H4 (cell line): ENCODE measurements at places on chromosomes 13 and 19. TPM values are rescaled to one million over a fixed set of nuclear protein-coding genes. Genes with fewer than 3 reads are reported as not detected.

DNA sequence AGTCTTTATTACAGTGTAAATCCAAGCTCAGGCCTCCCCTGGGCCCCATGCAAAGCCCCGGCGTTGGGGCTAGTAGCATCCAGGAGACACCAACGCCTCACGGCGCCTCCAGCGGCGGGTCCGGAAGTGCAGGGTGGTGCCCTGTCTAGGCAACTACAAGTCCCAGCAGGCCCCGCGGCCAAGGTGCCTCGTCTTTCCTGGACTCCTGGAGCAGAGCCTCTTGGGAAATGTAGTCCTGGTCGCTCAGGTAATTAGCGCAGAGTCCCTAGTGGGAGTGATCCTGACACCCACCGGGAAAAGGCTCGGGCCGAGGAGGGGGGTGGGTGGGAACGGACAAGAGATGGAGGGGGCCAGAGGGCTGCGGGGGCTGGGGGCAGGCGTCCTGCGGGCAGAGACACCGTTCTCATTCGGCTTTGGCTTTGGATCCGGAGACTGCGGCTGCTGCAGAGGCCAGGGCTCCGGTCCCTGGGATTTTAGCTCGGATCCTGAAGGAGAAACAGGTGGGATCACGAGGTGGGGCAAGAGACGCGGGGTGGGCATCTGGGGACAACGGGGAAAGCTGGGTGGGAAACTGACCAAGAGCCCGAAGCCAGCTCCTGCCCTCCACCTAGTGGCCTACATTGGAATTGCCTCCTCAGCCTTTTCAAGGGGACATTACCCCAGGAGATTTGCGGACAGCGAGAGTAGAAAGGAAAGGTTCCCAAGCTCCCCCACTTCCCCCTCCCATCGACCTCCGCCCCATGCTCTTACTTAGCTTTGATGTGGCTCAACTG is 11.4 kb downstream of the RTN2 start:
- DNase-seq = peak; percentile 89

DNA sequence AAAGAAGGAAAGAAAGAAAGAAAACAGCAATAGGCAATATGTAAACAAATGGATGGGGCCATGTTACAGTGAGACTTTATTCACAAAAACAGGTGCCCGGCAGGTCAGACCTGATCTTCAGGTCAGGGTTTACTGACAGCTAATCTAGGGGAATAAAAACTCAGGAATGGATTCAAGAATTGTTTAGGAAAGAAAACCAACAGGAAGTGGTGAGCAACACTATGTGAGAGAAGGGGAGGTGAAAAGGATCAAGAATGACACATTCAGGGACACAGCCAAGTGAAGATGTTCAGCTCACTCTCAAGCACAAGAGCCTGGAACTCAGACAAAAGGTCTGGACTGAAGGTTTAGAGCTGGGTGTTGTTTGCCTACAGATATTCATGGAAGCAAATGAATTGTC is 244.5 kb downstream of the EFNB2 start:
- no peak for DNase-seq

Gene ELANE
- not detected in 2 replicates for total RNA-seq

DNA sequence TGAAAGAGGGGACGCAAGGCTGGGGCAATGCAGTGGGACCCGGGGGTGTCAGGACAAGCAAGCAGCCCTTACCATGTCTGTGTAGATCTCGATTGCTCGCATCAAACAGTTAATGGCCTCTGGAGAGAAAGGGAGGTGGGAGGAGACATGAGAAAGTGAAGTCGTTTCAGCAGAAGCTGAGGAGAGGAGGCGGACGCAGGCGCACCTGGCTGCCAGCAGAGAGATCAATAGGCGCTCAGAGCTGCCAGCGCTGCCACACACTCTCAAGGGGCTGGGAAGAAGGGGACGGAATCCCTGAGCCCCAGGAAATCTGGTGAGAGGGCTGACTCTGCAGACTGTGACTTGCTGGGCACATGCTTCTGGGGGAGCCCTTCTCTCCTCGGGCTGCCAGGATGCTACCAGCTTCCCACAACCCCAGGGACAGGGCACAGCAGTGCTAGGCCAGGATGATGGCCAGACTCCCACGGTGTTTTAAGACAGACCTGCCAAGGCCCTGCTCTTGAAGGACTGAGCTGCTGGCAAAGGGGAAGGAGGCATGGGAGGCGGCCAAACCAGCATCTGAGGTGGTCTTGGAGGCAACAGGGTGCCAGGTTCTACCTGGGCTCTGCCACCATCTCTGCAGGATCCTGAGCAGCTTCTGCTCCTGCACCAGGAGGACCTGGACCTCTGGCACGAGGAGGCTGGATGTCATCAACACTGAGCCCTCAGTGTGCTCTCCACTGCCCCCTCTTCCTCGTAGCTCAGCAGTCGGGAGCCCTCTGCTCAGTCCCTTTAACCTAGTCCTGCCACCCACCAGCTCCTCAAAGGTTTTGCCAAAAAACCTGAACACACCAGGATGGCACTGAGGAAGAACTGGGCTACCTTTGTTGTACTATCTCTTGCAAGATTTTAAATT is 11.7 kb upstream of the KPTN start:
- DNase-seq = no peak

Gene FBL
- total RNA-seq = 256 and 309 TPM in 2 replicates

Gene PNMA8B
- not detected in 2 replicates for total RNA-seq

DNA sequence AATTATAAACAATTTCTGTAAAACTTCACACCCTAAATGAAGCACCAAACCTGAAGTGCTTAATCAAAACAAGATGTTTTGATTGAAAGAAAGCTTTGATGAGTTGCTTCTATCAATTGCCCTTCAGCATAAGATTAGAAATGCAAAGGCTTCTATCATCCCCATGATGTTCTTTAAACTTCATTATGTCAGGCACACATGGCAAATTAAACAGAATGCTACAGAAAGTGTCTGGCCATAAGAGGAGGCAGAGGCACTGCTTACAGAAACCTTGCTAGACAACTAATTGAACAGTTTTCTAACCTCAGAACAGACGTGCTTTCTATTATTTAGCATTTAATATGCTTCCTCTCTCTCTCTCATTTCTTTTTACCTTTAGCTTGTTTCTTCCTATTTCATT is 228.1 kb downstream of the DCLK1 start:
- DNase-seq = no peak

DNA sequence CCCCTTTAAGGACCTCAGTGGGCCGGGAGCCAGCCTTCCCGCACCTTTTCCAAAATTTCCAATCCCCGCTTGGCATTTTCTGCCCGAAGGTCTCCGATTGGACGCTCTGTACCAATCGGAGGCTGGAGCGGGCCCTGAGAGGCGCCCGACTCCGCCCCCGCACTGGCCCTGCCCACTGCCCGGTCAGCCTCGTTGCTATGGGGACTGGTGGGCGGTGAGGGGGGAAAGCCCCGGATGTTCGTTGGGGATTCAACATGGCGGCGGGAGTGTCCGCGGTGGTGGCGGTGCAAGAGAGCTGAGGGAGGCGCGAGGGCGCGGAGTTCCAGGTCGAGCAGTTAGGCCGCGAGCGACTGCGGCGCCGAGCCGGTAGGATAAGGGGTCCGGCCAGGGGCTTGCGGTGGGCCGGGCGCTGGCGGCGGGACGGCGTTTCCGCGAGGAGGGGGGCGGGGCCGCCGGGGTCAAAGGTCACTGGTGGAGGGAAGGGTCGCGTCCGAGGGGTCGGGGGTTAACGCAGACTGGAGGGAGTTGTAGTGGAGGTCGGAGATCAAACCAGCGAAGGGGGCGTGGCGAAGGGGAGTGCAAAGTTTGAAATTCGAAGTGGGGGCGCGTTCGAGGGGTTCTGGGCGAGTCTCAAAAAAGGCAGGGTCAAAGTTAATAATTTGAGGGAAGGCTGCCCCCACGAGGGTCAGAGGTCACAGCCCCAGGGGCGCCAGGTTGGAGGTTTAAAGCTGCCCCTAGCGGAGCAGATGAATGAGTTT is at the start of gene PAK4:
TSS of gene PAK4 (plus strand) at position 233 of the 758 bp plus-strand sequence. CDS start 43,768 bp downstream, outside the sequence.
- peak; percentile 99 for DNase-seq

GRCh38 chr13:99639126-99639525 is 137.9 kb downstream of the TM9SF2 start:
- no peak for DNase-seq

- no peak for DNase-seq
Measured at GRCh38 chr13:101575581-101575980, 123.1 kb downstream of the ITGBL1 start.

DNA sequence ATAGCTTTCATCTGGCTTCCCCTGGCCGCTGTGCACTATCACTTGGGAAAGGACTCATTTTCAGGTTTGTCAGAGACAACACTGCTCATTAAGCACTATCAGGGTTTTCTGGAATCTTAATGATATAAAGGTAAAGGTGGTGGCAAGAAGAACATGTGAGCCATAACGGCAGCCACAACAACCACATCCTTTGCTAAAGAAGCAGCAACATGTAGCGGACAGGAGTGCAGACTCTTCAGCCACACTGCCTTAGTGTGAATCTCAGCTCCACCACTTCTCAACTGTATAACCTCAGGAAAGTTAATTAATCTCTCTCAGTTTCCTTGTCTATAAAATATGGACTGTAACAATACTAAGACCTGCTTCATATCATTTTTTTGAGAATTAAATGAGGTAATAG is 24.1 kb upstream of the MIR17HG start:
- DNase-seq = no peak

Gene HCST
- total RNA-seq = not detected in 2 replicates

DNA sequence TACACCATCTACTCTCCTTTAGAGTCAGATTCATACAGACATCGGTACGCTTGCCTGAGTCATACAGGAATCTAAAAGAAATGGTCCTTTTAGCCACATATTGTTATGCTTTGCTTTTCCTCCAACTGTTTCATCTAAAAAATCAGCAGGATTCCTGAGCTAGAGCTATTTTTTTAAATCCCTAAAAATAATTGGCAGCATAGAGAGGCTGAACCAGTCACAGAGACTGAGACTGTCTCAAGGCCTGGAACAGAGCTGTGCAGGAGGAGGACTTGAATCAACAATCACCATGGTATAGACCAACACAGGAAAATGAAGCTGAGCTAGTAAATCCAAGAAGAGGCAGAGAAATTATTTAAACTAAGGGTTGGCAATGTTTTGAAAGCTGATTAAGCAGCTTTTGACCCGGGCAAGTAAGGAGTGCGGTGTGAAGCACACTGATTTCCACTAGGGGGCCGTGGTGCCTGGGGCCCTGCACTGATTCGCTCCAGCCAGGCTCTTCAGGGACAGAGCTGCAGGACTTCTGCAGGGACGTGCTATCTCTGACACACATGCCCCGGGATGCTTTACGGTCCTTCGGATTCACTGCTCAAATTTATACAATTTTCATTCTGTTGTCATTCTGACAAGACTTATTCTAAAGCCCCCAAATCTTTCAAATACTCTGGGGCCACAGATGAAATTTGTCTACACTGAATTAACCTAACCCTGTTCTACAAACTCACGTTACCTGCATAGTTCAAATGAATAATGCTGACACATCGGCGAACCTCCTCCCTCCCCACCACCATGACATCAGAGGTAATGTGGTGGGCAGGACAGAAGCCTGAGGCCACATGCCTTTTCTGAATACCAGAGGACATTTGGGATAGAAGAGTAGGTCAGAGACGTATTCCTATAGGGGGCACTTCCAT is 87.6 kb upstream of the SLC15A1 start:
- DNase-seq = peak; percentile 21

- no peak for DNase-seq
Measured at GRCh38 chr13:108897955-108898354, 268.5 kb downstream of the MYO16 start.

DNA sequence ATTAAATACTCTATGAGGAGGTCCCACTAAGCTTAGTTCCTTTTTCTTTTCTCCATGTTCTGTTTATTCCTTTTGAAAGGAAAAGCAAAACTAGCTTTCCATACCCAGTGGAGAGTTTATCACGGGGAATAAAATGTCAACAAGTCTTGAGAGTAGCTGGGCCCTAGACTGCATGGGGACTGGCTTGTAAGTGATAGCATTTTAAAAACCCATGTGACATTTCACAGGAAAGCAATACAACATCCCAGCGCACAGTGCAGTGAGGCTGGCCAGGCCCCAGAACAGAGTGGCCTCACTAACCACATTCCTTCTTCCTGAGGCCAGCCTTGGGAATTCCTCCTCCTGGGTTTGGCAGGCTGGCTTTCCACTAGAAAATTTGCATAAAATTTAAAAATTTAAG is 149.8 kb downstream of the DLEU7 start:
- DNase-seq = peak; percentile 51

- DNase-seq = peak; percentile 63
Measured at GRCh38 chr19:45882652-45883585, 3.0 kb downstream of the IRF2BP1 start.

DNA sequence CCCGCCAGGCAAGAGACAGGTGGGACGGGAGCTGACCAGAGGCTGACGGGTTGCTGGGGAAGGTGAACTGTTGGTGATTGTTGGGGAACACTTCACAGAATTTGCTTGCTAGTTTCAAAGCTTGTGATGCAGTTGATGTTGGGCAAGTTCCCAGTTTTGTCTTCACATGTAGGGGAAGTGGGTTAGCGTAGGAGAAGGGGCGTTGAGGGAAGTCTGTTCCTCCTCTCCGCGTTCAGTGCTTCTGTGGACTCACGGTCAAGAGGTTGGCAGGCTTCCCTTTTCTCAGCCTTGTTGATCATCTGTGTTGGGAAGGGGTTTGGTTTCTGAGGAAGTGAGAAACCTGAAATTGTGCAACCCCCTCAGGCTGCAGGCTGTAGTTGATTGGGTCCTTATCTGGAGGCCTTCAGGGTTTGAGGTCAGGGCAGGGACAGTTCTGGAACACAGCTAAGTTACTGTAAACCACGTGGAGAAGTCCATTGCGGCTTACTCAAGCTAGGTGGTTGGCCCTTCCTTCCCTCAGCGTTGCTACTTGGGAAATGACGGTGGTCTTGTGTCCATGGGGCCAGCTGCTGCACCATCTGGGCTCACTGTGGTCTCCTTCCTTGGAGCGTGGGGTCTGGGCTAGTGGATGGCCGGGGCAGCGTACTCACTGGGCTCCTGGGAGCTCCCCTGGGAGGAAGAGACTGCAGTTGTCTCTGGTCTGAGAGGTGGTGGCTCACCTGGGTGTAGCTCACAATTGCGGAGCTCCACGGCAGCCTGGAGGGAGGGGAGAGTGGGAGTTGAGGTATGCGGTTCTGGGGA is 7.5 kb downstream of the RPS9 start:
- peak; percentile 98 for DNase-seq

Gene SPIB
- total RNA-seq = 0.10 TPM in 2 replicates

GRCh38 chr19:45820413-45821102 is 5.5 kb upstream of the RSPH6A start:
- DNase-seq = no peak

DNA sequence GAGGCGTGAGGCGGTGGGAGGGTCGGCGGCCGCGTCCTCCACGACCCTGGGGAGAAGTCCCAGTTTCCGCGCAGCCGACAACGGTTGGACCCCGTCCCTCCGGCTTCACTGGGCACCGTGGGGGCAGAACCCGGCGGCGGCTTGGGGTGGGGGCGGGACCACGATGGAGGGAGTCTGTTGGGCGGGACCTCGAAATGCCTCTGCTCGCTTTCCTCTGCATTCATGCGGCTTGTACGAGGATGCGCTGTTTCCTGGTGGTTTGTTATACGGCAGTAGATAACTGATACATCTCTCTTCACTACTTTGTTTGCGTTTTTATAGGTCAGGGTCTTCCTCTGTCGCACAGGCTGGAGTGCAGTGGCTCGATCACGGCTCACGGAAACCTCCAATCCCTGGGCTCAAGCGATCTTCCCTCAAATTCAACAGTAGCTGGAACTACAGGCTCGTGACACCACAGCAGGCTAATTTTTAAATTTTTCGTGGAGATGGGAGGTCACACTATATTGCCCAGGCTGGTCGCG is 24.6 kb upstream of the ZNF846 start:
- no peak for DNase-seq

- DNase-seq = no peak
Measured at GRCh38 chr13:62687732-62688131, 1272.1 kb upstream of the PCDH20 start.

Gene NXNL1
- total RNA-seq = not detected in 2 replicates

GRCh38 chr13:37143911-37144310 is 38.4 kb upstream of the CSNK1A1L start:
- no peak for DNase-seq
